ENCODE measurements at places on chromosomes 11 and 22.

DNA sequence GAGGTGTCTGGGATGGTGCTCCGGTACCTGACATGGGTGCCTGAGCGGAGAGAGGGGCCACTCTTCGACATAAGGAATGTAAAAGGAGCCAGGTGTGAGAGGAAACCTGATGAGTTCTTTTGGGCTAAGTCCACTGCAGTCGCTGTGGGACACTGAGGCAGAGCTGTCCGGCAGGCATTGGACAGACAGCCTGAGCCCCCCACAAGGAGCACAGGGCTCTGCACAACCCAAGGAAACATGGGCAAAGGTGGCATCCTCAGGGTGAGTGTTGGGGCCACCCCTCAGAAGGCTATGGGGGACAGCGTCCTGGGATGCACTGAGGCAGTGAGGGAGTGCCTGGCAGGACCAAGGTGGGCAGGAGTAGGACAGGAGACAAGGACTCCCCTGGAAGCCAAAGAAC lies 57.7 kb upstream of the EMID1 start:
- DNase-seq, result no peak

GRCh38 chr22:42184852-42185251 lies 54.2 kb upstream of the CYP2D6 start:
- no peak for DNase-seq

GRCh38 chr11:73907191-73907590 lies 30.4 kb downstream of the PAAF1 start:
- DNase-seq, result no peak

DNA sequence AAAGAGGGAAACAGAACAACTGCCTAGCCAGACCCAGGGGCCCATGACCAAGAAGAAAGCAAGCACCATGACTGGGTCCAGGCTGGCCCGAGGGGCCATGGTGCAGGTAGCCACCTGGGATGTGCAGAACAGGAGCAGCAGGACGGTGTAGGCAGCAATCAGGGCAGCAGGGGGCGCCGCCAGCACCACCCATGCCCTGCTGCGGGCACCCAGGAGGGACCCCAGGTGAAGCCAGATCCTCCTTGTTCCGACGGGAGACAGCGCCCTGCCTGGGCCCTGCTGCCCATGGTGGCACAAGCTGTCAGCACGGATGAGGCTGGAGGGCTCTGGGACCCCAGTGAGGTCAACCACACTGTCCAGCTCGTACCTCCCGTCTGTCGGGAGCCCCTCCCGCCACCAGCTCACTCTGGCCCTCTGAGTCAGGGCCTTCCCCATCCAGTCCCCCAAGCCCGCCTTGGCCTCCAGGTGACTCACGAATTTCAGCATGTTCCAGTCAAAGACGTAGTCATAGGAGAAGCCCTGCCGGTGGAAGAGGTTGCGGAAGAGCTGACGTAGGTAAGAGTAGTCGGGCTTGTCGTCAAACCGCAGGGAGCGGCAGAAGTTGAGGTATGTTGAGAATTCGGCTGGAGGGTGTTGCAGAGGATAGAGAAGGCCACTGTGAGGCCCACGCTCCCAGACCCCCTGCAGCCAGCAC lies 18.8 kb downstream of the CSNK1E start:
- DNase-seq, result no peak

- no peak for DNase-seq
Measured at GRCh38 chr11:134536677-134537076, 124.6 kb upstream of the B3GAT1 start.

- DNase-seq, result no peak
Measured at GRCh38 chr11:44775985-44776446, 49.3 kb downstream of the TSPAN18 start.

DNA sequence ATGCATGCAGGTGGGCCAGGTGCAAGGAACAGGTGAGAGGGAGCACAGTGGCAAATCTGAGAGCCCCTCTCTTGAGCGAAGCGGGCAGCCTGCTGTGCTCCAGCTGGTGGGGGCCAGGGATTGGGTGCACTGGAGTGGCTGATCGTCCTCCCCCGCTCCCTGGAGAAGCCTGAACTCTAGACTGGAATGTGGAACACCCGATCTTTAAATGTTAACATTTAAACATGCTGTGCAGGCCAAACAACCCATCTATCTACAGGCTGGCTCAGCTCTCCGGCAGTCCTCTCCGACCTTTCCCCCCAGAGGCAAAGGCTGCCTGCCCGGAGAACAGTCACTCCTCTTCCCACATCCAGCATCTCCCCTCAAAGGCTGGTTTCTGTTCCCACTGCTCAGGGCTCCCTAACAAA lies 5.1 kb downstream of the MRGPRF start:
- no peak for DNase-seq
